Cardiac septum (tissue), 1 donor: ENCODE measurements at places on chromosomes 1 and 21. TPM values are rescaled to one million over a fixed set of nuclear protein-coding genes. Genes with fewer than 3 reads are reported as not detected.

- no peak for DNase-seq
These were observed 82.6 kb downstream of the ATF6 start for GRCh38 chr1:161848676-161849075.

The APH1A gene
- total RNA-seq, result 57.3 TPM

The AUNIP gene
- total RNA-seq, result not detected

The RPTN gene
- not detected for total RNA-seq

DNA sequence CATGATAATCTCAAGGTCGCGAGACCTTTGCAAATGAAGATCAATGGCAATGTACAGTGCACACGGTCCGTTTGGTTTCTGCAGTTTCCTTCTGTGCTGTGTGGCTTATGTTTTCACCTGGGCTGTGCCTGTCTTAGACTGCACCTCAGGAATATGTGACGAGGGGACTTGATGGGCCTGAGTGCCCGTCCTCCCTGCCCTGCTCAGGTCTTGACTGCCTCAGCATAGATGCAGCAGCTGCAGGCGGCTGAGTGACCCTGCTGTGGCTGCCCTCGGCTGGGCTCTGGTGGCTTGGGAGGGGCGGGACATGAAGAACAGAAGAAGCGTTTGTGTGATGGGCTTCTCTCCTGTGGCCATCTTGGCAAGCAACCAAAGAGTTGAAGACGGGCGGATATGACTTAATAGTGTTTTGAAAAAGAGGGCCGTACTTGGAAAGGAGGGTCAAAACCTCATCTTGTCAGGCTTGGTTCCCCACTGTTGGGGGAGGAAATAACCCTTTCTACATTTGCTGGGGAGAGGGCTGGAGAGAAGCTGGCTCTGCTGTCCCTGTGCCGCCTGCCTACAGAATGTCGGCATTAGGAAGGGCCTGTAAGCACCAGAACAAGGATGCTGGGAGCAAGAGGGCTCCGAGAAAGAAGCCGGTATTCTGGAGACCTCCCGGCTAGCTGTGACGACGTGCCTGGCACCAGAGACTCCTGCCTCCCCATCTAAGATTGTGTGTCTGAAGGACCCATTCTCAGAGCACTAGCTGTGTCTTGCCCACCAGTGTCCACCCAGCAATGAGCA is 7.1 kb downstream of the MYBPHL start:
- DNase-seq, result peak; percentile 83

The CFAP107 gene
- not detected for total RNA-seq

DNA sequence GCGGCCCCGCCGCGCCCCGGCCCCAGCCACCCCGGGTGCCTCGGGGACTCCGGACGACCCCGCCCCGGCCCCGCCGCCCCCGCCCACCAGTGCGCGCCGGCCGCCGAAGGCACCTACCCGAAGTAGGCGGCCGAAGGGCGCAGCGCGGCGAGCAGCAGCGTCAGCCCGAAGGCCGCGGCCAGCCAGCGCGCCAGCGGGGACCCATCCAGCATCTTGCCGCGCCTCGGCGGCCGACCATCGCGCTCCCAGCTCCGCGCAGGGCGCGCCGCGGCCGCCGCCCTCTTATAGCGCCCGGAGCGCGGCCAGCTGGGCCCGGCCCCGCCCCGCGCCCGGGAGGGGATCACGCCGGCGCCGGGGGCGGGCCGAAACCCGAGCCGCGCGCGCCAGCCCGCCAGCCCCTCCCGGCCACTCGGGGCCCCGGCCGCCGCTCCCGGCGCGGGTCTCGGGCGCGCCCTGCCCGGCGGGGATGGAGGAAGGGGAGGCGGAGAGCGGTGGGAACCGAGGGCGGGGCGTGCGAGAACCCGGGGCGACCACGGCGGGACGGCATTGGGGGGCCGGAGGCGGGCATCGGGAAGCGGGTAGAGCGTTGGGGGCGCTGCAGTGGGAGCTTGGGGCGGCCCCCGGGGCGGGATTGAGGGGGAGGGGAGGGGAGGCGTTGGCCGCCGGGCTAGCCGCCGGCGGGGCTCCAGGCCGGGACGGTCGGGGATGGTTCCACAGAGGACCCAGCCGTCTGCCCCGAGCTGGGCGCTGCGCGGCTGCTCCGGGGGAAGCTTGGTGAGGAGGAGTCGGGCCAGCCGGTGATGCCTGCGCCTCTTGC is at the start of gene WNT9A:
WNT9A (minus strand) TSS at position 257 of the 817 bp plus-strand sequence; CDS start at position 212, 45 bp downstream.
- DNase-seq, result peak; percentile 76

DNA sequence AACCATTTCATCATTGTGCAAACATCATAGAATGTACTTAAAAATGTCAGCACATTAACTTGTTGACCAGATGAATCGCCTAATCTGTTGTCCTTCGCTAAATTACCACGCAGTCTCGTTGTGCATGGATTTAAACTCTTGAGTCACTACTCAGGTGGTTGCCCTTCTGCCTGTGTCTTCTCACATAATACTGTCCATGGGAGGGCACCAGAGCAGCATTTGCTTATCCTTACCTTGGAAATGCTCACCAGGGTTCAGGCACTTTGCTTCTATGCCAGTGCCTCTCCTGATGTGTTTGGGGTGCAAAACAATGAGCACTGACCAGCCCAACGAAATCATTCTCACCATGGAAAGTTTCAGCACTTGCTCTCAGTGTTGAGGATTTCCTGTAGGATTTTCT is 559.9 kb downstream of the RWDD3 start:
- no peak for DNase-seq

The TCEANC2 gene
- 4.1 TPM for total RNA-seq

- DNase-seq, result no peak
These were observed 348.9 kb downstream of the PTPRU start for GRCh38 chr1:29585201-29585600.

The SEC16B gene
- total RNA-seq, result 1.3 TPM

- no peak for DNase-seq
These were observed 38.5 kb downstream of the ZBTB18 start for GRCh38 chr1:244089561-244089960.

- no peak for DNase-seq
These were observed 10.4 kb downstream of the PPP2R5A start for GRCh38 chr1:212295579-212295978.

DNA sequence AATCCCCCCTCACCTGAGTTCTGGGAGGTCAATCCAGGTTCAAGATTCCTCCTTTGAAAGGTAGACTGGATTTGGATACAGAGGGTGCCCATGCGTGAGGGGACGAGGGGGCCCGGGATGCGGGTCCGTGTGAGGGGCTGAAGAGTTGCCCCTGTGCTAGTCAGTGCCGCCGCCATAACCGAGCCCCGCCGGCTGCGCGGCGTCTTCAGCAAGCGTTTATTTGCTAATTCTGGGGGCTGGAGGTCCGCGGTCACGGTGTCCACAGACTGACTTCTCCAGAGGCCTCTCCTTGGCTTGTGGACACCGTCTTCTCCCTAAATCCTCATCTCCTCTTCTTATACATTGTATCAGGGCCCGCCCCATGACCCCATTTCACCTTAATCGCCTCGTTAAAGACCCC is 20.9 kb upstream of the SAMD11 start:
- no peak for DNase-seq

GRCh38 chr1:58047265-58047858 is 499.2 kb downstream of the OMA1 start:
- DNase-seq, result no peak

The OR2W3 gene
- not detected for total RNA-seq

- no peak for DNase-seq
These were observed 30.6 kb downstream of the DNM3 start for GRCh38 chr1:171871848-171872247.

- peak; percentile 50 for DNase-seq
These were observed 35.0 kb downstream of the INAVA start for GRCh38 chr1:200929530-200930278.

- no peak for DNase-seq
These were observed 2568.3 kb upstream of the TPTE start for GRCh38 chr21:7953058-7953457.

- DNase-seq, result no peak
These were observed 23.7 kb downstream of the EIF2B3 start for GRCh38 chr1:44962729-44963128.

DNA sequence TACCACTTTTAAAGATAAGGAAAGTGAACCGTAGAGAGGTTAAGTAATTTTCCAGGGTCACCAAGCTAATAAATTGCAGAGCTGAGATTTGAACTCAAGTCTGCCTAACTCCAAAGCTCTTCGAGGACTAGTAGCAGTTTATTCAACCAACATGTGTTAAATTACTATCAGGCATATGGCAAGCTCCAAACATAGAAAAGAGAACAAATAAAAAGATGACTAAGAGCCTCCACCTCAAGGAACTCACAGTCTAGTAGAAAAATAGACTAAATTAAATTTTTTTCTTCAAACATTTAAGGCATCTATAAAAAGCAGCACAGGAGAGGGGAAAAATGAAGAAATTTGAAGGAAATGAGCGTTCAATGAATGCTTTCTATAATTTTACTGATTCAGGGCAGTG is 22.2 kb downstream of the SLC9C2 start:
- no peak for DNase-seq

The HSD3B2 gene
- total RNA-seq, result not detected

DNA sequence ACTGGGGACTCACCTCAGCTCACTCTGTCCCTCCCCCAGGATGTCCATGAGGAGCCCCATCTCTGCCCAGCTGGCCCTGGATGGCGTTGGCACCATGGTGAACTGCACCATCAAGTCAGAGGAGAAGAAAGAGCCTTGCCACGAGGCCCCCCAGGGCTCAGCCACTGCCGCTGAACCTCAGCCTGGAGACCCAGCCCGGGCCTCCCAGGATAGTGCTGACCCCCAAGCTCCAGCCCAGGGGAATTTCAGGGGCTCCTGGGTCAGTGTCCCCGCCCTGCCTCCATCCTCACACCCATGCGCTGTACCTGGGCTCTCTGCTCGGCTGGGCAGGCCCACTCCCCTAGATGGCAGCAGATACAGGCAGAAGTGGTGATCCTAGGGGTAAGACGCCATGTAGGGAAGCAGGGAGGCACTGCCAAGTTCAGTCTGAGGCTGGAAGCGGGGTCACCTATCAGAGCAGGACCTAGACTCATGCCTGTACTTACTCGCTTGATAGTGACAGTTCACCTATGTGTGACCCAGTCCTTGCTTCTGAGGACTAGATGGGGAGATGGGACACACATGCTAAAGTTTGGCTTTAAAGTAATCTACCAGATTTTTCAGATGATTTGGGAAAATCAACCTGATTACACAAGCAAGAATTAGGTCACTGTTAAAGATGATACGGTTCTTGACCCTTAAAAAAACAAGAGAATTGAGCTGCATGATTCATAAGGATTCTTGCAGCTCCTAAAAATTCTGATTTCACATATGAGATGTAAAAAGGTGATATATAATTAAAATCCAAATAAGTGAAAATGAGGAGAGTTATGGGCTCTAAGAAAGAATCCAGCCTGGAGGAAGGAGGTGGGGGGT is 38.7 kb downstream of the ETNK2 start:
- DNase-seq, result no peak

DNA sequence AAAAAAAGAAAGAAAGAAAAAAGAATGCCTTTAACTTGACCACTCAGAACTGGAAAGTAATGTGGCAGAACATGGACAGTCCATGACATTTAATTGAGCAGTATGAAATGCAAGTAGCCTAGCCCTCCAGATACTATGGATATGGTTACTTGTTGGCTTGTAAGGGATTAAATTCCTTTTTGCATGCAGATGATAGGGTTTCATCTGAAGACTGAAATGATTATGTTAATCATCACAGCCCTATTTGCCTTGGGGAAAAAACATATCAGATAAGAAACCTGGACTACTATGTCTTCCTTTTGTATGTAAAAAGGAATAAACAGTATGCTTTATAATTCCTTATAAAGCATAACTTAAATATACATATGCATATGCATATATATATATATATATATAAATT is 66.0 kb downstream of the GATAD2B start:
- no peak for DNase-seq

GRCh38 chr1:20262810-20263534 is 27.7 kb upstream of the VWA5B1 start:
- no peak for DNase-seq

The OR10J5 gene
- total RNA-seq, result not detected

The CFHR2 gene
- not detected for total RNA-seq

DNA sequence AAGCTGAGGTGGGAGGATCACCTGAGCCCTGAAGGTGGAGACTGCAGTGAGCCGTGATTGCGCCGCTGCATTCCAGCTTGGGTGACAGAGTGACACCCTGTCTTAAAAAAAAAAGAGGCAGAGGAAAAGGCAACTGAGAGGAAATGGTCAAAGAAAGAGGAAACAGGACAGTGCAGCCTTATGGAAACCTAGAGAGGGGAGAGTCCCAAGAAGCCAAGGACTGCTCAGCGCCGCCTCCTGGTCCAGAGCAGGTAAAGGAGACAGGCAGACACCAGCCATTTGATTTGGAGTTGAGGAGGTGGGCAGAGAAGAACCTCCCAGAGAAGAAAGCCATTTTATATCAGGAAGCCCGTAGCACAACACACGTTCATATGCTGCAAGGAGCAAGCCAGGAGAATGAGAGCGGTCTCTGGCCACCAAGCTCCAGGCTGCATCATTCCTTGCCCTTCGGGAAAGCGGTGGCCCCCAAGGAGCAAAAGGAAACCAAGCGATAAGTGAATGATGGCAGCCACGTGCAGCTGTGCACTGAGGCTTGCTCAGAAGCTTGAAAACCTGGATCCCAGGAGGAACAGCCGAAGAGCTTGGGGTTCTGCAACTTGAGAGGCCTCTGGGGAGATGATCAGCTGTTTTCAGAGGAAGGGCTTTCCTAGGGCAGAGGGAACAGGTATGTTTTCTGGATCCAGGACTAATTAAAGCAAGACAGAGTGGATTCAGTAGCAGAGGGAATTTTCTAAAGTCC is 33.7 kb downstream of the LRRC42 start:
- no peak for DNase-seq

DNA sequence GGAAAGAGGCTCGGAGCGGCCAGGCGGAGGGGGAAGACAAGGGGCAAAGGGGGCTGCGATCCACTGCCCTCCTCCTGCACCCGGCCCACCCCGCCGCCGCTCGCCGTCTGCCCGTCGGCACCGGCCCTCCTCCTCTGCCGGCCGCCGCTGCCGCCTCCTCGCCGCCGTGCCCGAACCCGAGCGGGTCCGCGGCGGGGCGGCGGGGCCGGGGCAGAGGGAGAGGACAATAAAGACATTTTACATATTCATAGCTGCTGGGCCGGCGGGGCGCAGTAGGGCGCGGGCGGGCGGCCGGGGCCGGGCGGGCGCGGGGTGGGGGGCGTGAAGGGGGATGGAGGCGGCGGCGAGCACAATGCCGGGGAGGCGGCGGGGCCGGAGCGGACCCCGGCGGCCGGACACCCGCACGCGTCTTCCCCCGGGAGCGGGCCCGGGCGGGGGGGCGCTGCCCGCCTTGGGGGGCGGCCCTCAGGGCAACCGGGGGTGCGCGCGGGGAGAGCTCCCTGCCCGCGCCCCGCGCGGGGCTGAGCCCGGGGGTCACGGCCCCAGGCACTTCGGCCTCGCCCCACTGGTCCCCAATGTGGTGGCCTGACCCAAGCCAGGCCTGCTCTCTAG is 546 bp downstream of the POU2F1 start:
- no peak for DNase-seq

GRCh38 chr1:119984771-119985170 is 84.7 kb downstream of the NOTCH2 start:
- no peak for DNase-seq

GRCh38 chr21:39381009-39381408 is 32.1 kb upstream of the HMGN1 start:
- no peak for DNase-seq

DNA sequence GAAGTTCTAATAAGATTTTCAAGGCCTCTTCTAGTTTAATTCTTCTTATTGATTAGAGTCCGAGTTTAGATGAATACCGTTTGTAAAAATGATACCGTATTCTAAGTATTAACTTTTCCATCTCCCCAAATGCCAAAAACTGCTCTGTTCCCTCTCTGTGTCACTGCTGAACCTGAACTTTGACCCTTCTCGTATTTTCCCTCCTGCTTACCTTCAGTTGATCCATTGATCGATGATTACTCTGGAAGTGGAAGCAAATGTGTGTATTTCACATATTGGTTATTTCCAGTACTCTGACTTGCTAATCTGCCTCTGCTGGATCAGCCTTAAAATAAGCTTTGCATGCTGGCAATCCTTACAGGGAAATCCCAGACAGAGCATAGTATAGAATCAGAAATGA is 68.5 kb downstream of the KIF1B start:
- DNase-seq, result no peak

The MR1 gene
- 4.6 TPM for total RNA-seq
